Stromal cell of bone marrow (primary cell): ENCODE measurements at places on chromosomes 6 and 20.

- DNase-seq = no peak
Measured at GRCh38 chr20:36941401-36941835, 10.1 kb downstream of the SAMHD1 start.

GRCh38 chr6:38476141-38476540 is 163.6 kb downstream of the BTBD9 start:
- DNase-seq = peak; percentile 6

GRCh38 chr6:49326347-49326746 is 136.7 kb downstream of the MMUT start:
- DNase-seq = peak; percentile 30

GRCh38 chr6:158769234-158769770 is 49.9 kb downstream of the EZR start:
- no peak for DNase-seq

GRCh38 chr6:105644073-105644489 is 241.2 kb upstream of the PREP start:
- no peak for DNase-seq
